ENCODE measurements at places on chromosomes 3 and 15.

DNA sequence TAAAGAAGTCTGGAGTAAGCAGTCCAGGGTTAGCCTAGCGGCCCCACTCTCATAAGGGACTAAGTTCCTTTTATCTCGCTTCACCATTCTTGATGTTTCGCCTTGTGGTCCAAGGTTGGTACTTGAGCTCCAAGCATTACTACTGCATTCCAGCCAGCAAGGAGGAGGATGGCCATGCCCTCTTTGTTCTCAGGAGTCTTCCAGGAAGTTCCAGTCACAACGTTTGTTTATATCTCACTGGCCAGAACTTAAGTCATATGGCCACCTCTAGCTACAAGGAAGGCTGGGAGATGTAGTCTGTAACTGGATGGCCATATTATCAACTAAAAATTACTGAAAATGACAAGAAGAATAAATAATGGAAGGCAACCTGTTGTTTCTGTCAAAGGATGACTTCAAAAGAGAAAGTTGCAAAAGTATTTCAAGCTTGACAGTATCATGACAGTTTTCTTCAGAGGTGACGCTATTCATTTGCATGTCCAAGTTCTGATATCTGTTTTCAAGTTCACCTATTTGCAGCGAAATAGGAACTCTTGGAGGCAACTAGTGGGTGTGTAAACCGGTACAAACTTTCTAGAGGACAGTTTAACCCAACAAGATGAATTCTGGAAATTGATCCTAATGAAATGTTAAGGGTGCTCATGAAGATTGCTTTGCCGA lies 118.6 kb downstream of the PGPEP1L start:
- no peak for DNase-seq

- no peak for DNase-seq
These were observed 24.0 kb upstream of the SLC6A6 start for GRCh38 chr3:14378415-14378814.

GRCh38 chr3:172749230-172749965 lies 1.1 kb upstream of the ECT2 start:
- peak; percentile 79 for DNase-seq

GRCh38 chr15:93298901-93299300 lies 209.9 kb upstream of the RGMA start:
- no peak for DNase-seq

DNA sequence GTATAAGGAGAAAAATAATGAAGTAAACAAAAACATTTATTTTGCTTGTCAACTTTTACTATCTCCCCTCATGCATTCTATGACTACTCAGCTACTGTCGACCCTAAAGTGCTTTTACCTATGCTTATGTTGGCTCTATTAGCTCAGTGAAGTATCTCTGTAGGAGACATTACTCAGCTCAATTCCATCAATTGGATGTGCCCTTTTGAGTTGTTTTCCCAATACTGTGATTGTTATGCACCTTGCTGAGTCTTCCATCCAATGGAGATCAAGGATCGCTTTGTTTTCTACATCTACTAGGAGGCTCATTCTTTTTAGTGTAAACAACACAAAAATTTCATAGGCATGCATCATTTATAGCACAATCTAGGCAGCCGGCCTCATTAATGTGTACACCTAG lies 403.8 kb upstream of the ARL6 start:
- no peak for DNase-seq

- DNase-seq = peak; percentile 63
These were observed 49.4 kb downstream of the MYZAP start for GRCh38 chr15:57640930-57641682.

GRCh38 chr15:68633231-68634121 lies 54.7 kb downstream of the CORO2B start:
- no peak for DNase-seq

GRCh38 chr3:122091602-122092295 lies 36.6 kb downstream of the CD86 start:
- DNase-seq = no peak

DNA sequence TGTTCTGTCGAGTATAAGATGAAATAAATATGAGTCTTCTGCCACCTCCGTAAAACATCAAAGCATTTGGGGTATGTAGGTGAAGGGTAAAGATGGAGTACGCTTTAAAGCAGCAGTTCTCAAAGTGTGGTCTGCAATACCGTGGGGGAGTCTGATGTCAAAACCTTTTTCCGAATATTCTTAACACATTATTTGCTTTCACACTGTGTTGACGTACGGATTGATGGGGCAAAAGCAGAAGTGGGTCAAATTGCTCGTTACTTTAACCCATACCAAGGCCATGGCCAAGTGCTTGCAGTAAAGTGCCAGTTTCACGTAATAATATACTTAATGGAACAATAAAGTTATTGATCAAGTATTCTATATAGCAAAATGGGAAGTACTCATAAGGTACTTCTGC lies 36.3 kb downstream of the PAK2 start:
- DNase-seq = no peak

- DNase-seq = no peak
These were observed 3.1 kb downstream of the SLC25A38 start for GRCh38 chr3:39386318-39386717.

DNA sequence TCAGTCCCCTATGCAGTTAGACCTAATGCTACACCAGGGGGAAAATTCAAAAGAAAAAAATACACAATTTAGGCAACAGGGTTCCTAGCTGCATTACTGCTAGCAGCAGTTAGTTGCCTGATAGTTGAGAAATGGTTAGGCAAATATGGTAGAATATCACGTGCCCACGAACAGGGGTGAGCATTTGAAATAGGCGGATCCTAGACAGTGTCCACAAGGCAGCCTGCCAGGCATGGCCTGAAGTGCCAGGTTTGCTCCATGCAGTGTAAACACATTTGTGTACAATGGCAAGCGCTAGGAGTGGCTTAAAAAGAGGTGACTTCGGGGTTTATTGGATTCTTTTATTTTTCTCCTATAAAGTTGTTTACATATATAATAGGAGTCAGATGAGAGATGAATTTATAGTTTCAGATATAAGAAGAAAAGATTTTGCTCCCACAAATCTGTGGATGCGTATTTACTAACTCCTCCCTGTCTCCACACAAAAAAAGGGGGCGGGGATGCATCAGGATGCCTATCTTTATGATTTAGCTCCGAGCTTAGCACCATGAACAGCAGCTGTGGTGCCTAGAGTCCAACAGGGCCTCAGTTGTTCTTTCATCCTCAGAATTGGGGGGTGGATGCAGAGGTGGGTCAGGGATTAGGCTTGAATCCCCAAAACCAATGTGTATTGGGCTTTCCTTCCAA lies 3.9 kb upstream of the TGM4 start:
- no peak for DNase-seq

DNA sequence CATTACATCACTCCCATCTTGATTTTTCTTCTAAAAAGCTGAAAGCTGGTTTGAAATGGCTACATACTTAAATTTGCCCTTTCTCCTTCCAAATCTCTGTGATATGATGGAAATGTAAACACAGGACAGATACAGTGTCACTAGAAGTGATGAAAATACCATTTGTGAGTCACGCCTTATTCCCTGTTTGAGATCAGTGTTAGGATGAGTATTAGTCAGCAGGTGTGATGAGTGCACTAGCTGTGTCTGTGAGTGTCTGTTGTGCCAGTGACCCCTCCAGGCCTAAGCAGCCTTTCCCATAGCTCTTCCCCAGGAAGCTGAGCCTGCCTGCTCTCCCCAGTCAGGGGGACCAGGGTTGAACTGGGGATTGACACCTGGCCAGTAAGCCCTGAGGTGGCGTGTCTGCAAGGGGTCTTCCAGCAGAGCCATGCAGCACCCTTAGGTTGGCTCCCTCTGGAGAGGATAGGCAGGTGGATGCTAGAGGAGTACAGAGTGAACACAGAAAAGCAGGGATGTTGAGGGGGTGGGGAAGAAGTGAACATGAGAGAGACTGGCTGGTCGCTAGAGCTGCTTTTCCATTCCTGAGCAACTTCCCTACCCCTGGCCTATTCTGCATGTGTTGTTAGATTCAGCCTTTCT lies 92.0 kb downstream of the PDE8A start:
- no peak for DNase-seq

GRCh38 chr3:123552768-123553167 lies 32.1 kb downstream of the HACD2 start:
- DNase-seq = no peak

- DNase-seq = peak; percentile 88
These were observed 129.8 kb downstream of the SATB1 start for GRCh38 chr3:18295171-18295920.

DNA sequence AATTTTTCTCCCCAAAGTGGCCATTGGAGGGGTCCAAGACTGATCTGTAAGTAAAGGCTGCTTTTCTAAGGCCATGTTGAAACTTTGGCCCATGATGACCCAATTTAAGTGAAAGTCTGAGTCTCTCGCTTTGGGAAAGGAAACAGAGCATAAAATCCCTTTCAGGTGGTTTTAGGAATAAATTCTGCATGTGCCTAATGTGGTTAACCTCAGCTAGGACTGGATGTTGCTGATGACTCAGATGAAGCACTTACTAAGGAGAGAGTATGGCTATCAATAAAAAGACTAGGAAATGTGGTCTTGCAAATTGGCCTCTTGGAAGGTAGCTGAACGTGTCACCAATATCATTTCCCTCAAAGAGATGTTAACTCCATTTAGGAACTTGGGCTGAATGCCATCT lies 458.5 kb downstream of the AGBL1 start:
- DNase-seq = no peak

DNA sequence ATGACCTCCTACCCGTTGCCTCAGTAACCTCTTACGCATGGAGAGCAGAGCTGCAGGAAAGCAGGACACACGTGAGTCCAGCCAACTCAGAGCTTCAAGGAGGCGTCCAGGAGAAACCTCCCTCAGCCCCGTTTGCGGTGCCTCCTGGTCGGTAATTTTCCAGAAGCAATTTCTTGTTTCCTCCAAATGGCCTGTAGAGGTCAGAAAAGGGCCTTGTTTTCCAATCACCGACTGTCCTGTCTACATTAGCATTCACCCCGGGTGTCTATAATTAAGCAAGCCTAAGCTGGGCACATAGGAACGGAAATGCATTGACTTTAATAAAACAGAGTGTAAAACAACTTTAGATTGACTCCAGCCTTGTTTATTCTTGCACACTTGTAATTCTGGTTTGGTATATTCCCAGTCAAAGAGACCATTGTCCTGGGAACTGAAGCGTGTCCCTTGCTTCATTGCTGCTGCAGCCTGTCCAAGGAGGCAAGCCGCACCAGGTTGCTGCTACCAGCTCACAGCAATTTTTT lies 836.2 kb downstream of the AGBL1 start:
- peak; percentile 78 for DNase-seq

- DNase-seq = no peak
These were observed 25.0 kb downstream of the SH3GL3 start for GRCh38 chr15:83472151-83472550.

- DNase-seq = no peak
These were observed 393.5 kb downstream of the RSL24D1 start for GRCh38 chr15:54803134-54803808.

DNA sequence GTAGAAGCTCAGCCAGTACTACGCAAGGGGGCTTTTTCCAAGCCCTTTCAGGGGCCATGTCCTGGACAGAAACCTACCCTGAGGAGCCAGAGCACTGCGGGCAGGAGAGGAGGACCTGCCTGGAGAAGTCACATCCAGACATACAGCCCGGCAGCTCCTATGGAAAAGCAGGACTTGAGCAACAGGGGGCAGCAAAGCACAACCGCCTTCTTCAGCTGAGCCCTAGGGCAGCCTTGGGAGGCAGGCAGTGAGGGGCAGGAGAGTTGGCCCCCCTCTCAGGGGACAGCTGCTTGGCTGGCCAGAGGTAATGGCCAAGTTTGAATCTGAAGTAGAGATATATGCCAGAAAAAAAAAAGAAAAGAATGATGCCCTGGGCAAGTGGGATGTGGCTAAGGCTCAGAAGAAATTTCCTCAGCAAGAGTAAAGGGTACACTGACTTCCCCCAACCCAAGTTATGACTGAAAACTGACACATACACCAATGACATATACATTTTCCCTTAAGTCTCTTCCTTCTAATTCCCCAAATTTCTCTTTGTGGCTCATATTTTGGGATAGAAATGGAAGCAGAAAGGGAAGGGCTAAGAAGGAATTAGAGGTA lies 56.9 kb downstream of the CYP19A1 start:
- DNase-seq = peak; percentile 83

DNA sequence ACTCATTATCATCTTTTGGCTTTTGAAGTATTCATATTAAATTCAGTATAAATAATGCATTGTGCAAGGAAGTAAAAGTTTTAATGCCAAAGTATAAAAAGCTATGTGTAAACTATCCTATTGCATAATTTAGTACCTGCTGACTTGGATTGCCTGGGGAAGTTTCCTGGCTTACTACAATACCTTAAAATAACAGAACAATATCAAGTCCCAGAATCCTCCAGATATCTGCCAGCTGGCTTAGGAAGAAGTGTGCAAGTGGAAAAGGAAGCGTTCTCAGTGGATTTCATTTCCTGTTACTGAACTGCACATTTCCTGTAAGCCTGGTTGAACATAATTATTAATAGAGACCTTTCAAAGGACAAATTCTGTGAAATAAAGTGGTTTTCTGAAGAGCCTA lies 236.7 kb downstream of the ADAMTSL3 start:
- DNase-seq = no peak

GRCh38 chr3:101039285-101039684 lies 46.1 kb upstream of the ABI3BP start:
- no peak for DNase-seq

DNA sequence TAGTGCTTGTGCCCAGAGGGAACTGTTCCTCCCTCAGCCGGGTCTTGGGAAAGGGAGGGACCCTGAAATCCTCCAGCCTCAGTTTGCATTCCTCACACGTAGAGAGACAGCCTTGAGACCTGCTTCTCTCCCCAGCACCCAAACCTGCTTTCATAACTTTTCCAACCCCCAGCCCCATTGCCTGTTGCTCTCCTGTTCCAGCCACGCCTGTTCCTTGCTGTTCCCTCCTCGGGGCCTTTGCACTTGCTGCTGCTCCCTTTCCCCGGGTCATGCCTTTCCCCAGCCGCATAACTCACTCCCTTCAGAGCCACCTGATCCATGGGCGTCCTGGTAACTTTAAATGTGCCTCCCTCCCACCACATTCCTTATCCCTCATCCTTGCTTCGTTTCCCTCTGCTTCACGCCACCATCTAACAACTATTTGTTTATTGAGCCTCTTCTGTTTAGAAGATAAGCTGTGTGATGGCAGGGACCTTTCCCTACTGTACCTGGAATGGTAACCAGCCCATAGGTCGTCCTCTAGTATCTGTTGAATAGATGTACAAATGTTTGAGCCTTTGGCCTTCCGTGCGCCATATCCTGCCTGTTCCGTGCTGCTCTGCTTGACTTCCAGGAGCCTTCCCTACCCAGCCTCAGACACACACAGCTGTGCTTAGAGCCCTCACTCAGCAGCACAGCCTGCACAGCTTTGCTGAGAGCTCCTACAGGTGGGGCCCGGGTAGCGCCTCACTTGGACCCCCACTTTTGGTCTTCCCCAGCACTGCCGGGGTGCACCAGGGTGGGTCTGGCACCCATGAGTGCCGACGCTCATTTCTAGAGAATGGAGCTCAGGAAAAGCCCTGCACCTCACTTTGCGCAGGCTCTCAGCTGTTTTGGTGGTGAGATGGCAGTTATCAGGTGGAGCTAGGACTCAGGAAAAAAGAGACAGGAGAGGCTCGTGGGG lies 60.2 kb downstream of the SCN5A start:
- DNase-seq = no peak

GRCh38 chr3:194326968-194327217 lies 24.2 kb downstream of the CPN2 start:
- DNase-seq = no peak

GRCh38 chr3:174957081-174957480 lies 97.9 kb downstream of the NAALADL2 start:
- DNase-seq = no peak
